ENCODE measurements at places on chromosomes 1 and 21.

GRCh38 chr1:31736675-31737074 lies 27.5 kb downstream of the ADGRB2 start:
- DNase-seq = no peak

GRCh38 chr21:43023175-43023574 lies 48.8 kb downstream of the PKNOX1 start:
- DNase-seq = no peak

- DNase-seq = no peak
These were observed 40.8 kb upstream of the GPR157 start for GRCh38 chr1:9169601-9170137.

GRCh38 chr1:170194451-170194850 lies 48.7 kb downstream of the NTMT2 start:
- no peak for DNase-seq

- DNase-seq = no peak
These were observed 158.8 kb downstream of the C1orf21 start for GRCh38 chr1:184545601-184546000.

- no peak for DNase-seq
These were observed 19.1 kb downstream of the KCNQ4 start for GRCh38 chr1:40802742-40803113.

- no peak for DNase-seq
These were observed 64.8 kb downstream of the ERG start for GRCh38 chr21:38433471-38433870.

DNA sequence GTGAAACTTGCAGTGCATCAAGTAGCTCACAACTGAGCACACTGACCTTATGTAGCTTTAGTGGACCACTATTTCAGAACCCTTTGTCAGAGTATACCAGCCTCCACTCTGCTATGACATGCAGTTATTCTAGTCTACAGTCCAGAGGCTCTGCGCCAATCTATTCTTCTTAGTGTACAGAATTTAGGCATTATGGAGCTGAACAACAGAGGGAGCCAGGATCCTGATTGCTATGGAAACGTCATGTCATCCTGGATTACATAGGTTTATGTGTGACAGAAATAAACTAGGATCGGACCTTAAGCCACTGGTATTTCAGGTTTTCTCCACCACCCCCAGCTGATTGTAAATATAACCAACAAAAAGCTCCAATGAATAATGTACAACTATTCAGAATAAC lies 48.1 kb upstream of the EEIG2 start:
- no peak for DNase-seq

GRCh38 chr1:236156512-236157208 lies 14.3 kb downstream of the GPR137B start:
- DNase-seq = no peak

GRCh38 chr21:33127154-33127867 lies 57.4 kb downstream of the OLIG1 start:
- peak; percentile 33 for DNase-seq
